ENCODE measurements at places on chromosomes 6 and 20.

DNA sequence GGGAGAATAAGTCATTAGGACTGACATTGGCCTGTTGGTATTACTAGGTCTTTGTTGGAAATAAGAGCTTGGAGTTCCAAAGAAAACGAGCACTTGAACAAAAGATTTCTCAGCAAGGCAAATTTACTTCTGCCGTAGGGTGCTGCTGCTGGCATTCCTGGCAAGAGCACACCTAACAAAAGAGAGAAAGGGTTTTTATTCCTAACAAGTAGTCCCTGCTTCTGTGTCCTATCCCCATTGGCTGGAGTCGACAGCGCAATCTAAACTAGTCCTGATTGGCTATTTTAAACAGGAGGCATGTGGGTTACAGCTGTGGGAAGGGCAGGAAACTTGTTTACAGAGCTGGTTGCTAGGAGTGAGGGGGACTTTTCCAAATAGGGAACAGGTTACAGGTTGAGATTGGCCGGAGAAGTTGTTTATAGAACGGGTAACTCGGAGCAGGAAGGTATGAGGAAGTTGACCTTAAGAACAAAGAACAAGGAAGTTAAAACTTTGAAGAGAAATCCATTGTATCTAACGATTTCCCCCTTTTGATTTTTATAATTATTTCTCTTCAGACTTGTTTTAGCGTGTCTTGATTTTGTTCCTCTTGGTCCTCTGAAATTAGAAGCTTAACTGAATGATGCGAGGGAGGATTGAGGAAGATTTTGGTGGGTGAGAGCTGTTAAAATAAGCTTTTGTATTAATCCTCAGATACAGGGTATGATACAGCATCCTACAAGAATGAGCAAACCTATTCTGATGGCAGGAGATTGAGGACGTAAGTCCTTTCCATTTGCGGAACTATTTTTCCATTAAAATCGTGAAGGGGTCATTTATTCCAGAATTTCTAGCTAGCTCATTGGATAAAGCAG, 3.4 kb upstream of the ZNFX1 start:
- no peak for DNase-seq

DNA sequence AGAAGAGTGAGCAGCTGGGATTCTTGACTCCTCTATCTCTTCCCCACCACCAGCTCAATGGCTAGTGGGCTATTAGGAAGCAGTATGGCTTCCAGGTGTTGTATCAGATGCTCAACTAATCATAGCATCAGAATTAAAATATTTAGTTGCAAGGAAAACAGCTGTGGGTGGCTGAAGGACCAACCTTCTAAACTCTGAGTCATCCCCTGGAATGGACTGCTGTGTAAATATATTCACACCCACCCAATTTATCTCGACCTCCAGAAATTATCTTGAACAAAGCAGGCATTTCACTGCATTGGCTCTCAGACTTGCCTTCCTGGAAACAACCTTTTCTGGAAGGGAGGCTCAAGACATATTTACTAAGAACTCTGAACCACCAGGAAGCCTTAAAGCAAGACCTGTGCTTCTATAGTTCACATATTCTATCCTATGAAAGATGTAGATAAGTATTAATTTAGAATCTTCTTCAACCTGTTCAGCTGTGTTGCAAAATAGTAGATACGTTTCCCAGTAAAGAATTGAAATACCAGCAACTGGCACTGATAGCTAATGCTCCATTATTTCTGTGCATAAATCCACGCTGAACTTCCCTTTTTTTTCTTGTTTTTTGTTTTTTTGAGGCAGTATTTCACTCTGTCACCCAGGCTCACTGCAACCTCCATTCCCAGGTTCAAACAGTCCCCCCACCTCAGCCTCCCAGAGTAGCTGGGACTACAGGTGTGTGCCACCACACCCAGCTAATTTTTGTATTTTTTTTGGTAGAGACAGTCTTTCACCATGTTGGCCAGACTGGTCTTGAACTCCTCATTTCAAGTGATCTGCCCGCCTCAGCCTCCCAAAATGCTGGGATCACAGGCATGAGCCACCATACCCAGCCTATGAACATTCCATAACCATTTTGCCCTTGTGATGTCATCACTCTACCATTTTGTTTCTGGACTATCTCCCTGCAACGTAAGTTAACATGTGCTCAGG, 56.9 kb upstream of the CD2AP start:
- no peak for DNase-seq

DNA sequence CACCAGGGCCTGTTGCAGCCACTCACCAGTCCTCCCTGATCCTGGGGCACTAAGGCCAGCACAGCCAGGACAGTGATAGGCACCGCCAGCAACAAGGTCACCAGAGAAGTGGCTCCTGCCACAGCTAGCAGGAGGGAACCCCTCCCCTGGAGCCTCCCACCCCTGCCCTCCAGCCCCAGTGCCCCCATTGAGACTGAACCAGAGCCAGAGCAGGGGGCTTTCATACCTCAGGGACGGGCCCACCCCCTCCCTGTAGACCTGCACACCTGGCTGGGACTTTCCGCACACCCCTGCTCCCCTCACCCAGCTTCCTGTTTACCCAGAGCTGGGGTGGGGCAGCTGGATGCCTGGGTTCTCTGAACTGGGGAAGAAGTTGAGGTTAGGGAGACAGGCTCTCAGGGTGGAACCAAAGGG, at the start of gene LTB:
TSS of gene LTB (minus strand) at position 195 of the 414 bp plus-strand sequence. CDS start at position 188, 7 bp downstream.
- no peak for DNase-seq

- DNase-seq = no peak
These were observed 1.1 kb downstream of the RNF39 start for GRCh38 chr6:30074331-30075093.

DNA sequence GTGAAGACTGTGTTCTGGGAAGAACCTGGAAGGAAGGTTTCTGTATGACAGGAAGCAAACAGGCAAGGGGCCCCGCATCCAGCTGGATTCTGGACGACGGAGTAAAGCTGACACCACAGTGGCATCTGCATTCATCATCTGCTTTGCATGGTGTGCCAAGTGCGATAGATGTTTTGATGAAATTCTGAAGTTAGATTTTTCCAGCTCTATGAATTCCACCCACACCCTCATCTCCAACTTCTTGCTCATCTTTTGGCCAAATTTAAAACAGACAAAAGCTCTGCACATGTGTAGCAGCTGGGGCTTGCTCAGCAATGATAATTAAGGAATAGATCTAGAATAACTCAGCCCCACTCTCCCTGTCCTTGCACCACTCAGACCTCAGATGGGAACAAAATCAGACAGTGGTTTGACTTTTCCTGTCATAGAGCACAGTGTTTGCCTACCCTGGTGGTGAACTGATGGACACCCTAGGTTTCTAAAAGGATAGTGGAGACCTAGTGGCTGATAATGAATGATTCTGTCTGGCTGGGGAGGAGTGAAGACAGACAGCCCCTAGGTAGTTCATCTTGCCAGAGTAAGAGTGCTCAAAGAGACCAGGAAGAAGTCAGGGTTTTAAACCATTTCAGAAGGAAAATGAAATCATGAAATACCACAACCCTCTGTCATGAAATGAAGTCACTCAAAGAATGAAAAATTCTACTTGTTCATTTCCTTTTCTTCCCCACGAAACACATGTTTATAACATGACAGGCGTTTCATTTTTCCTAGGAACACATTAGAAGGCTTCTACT, 85.8 kb downstream of the BCAS1 start:
- no peak for DNase-seq

- no peak for DNase-seq
These were observed 248.6 kb downstream of the ALDH8A1 start for GRCh38 chr6:134701301-134701700.

GRCh38 chr6:160297310-160297709, 38.7 kb upstream of the SLC22A2 start:
- DNase-seq = no peak

DNA sequence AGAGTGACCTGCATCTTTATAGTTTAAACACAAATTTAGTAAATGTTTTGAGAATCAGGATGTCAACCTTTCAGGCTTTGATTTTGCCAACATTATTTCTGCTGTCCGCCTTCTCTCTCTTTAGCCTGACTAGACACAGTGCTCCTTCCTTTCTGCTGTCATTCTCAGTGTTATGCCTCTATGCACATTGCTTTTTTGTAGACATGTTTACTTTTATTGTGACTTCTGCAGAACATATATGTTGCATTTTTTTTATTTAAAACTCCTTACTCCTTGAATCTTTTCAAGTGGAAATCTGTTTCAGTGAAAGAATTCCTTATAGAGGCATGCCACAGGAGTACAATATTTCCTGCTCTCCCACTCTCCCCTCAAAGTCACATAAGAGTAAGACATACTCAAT, 64.2 kb downstream of the LAMA4 start:
- no peak for DNase-seq

- no peak for DNase-seq
These were observed 15.1 kb downstream of the MYBL2 start for GRCh38 chr20:43681991-43682410.

DNA sequence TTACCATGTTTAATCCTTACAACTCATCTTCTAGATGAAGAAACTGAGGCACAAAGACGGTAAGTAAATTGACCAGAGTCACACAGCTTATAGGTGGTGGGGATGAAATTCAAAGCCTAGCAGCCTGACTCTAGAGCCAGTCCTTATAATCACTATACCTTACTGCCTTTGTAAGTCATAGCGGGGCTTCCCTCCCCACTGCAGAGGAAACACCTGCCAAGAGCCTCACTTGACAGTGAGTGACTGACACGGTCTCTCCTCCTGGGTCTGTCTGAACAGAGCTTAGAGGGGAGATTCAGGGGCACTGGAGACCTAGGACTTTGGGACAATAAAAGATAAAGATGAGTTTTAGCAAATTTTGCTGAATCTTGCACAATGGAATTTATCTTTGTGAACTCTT, 12.8 kb downstream of the SUN5 start:
- DNase-seq = no peak

- DNase-seq = no peak
These were observed 708.9 kb upstream of the NRSN1 start for GRCh38 chr6:23417133-23417532.

DNA sequence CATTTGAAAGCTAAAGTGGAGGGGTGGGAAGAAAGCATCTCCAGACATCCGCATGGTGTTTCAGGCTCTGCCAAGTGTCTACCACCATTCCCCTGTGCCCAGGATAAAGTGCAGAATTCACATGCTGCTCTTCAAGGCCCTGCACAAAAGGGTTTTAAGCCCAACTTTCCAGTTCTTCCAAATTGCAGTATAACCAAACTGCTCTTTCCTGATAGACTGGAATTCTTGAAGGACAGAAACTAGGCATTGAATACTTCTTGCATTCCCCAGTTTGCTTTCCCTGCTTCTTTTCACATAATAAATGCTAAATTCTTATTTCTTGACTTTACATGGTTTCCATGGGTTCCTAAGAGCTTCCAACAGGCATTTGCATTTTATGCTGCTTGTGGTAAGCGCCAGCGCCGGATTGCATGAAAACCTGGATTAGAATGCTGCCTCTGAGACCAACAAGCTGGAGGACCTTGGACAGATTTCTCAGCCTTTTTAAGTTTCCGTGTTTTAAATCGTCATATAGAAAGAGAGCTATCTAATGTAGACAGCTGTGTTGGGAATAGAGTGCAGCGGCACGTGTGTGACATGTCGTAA, 7.9 kb downstream of the SOX4 start:
- DNase-seq = no peak

DNA sequence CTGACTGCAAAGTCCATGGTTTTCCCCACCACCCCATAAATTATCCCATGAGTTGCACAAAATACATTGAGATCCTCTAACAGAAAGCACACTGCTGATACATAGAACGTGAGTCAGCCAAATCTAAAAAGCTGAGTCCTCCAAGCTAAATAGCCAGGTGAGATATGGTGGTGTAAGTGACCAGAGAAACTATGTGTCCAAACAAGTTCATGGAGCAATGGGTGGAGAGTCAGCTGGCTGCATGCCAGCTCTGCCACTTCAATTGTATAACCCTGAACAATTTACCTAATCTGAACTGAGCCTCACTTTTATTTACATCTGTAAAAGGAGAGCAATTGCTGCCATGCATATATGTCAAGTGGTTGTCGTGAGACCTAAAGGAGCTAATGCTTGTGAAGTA, 9.7 kb downstream of the SNAP25 start:
- no peak for DNase-seq

Measured in stimulated activated CD4-positive, alpha-beta T cell treated with anti-CD3 and anti-CD28 coated beads, TNF-alpha, amount 100 ng/mL, for 48 hours (primary cell).